ELR (cell line): ENCODE measurements at places on chromosomes 5 and 9.

DNA sequence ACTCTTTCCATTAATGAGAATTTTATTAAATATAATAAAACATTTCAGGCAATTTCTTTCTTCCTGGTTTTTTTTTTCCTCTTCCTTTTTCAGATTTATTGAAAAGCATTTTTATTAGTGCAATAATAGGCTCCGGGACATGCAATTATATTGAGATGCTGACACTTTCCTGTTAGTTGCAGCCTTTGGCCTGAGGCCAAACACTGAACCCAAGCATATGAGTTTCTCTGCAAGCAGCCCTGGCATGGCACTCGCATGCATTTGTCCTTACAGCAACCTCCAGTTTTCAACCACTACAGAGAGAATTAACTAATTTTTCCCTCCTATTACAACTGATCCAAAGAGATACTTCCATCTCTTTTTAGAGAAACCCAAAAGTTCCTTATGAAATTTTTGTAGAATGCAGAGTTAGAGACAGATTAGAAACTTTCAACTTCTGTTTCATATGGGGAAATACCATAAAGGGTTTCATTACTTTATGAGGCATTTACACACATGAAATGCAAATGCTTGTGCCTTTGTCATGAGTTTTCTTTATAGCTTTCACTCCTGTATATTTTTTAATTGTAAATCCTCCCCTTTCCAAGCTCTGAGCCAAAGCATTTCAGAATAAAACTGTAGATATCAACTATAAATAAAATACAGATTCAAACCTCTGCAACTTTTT lies 183.0 kb downstream of the CETN3 start:
- no peak for DNase-seq

- no peak for DNase-seq
Measured at GRCh38 chr9:89982016-89982415, 377.2 kb downstream of the GADD45G start.

GRCh38 chr5:44183753-44184152 lies 205.5 kb downstream of the FGF10 start:
- no peak for DNase-seq

DNA sequence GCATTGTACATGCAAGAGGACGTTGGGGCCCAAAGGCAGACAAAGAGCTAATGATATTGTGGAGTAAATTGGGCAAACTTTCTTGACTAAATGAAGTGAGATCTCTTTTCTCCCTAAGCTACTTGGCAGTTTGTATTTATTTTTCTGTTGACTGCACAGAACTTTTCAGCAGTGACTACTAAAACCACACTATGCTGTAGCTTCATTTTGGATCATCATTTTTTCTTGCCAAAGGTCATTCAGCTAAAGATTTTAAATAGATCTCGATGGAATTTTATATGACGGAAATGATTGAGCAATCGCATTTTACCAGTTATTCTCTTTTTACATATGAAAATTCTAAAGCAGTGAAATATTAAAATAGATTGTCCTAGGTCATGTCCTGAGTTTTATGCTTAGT lies 286.1 kb upstream of the ACTBL2 start:
- DNase-seq, result no peak

- DNase-seq, result no peak
Measured at GRCh38 chr9:107059220-107059619, 196.3 kb downstream of the ZNF462 start.

GRCh38 chr9:108528231-108528630 lies 327.6 kb downstream of the ACTL7B start:
- DNase-seq, result no peak

DNA sequence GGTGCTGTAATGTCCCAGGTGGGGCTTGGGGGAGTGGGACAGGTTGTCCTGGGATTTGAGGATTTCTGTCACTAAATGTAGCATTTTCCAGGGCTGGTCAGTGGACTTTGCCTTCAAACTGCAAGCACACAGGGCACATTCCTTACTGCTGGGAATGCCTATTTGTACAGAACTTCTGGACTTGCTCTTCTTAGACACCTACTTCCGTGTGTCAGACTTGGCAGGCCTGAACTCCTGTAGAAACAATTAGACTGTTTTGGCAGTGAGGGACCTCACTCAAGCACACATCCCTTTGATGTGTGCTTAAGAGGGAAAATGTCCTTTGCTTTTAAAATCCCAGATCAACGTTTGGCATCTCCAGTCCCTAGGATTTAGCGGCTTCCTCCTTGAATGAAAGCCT lies 192.2 kb downstream of the PAPPA start:
- no peak for DNase-seq

- DNase-seq, result no peak
Measured at GRCh38 chr5:149496917-149497316, 54.3 kb downstream of the CSNK1A1 start.

GRCh38 chr9:123111427-123112014 lies 78.1 kb downstream of the GPR21 start:
- DNase-seq, result no peak

DNA sequence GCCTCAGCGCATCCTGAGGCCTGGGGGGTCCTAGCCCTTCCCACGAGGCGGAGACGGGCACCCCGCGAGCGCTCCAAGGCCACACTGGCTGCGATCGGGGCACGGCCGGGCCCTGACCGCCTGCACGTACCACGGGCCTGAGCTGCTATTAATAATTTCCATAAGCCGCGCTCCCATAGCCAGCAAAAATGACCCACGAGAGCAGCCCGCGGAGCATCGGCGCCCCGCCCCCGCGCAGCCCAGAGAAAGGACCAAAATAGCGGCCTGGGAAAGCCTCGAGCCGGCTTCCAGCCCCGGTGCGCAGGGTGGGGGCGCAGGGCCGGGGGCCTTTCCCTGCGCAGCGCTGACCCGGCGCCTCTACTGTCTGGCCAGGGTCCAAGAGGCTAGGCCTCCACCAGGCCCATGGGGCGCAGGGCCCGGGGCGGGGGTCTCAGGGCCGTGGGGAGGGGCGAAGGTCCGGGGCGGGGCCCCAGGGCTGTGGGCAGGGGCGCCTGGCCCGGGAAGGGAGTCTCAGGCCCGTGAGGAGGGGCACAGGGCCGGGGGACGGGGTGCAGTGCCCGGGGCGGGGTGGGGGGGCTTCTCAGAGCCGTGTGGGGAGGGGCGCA lies 54.4 kb downstream of the EXD3 start:
- no peak for DNase-seq

DNA sequence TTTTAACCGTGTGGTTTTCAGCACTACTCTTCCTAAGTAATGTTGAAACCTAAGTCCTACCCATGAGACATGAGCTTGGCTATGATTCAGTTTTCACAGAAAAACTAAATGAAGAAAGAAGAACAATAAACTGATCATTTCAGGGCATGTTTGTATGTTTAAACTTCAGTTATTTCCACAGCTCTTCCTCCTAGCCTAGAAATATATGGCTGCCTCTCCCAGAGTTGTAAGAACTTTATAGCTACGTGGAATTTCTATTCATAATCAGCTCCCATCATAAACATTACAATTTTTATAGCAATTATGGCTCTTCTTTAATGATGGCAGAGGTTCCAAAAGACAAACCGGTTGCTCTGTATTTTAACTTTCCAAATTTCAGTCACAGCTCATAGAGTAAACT lies 314.7 kb upstream of the ADAMTSL1 start:
- no peak for DNase-seq

DNA sequence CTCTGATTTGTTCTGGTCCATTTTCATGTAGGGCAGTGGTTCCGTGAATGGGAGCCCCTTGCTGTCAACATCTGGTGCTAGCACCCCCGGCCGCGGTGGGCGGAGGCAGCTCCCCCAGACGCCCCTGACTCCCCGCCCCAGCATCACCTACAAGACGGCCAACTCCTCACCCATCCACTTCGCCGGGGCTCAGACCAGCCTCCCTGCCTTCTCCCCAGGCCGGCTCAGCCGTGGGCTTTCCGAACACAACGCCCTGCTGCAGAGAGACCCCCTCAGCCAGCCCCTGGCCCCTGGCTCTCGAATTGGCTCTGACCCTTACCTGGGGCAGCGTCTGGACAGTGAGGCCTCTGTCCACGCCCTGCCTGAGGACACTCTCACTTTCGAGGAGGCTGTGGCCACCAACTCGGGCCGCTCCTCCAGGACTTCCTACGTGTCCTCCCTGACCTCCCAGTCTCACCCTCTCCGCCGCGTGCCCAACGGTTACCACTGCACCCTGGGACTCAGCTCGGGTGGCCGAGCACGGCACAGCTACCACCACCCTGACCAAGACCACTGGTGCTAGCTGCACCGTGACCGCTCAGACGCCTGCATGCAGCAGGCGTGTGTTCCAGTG lies 244.0 kb downstream of the CACNA1B start:
- DNase-seq, result no peak

- peak; percentile 87 for DNase-seq
Measured at GRCh38 chr9:16010221-16010620, 457.4 kb downstream of the CCDC171 start.

- DNase-seq, result no peak
Measured at GRCh38 chr9:88920645-88921044, 70.6 kb upstream of the S1PR3 start.

DNA sequence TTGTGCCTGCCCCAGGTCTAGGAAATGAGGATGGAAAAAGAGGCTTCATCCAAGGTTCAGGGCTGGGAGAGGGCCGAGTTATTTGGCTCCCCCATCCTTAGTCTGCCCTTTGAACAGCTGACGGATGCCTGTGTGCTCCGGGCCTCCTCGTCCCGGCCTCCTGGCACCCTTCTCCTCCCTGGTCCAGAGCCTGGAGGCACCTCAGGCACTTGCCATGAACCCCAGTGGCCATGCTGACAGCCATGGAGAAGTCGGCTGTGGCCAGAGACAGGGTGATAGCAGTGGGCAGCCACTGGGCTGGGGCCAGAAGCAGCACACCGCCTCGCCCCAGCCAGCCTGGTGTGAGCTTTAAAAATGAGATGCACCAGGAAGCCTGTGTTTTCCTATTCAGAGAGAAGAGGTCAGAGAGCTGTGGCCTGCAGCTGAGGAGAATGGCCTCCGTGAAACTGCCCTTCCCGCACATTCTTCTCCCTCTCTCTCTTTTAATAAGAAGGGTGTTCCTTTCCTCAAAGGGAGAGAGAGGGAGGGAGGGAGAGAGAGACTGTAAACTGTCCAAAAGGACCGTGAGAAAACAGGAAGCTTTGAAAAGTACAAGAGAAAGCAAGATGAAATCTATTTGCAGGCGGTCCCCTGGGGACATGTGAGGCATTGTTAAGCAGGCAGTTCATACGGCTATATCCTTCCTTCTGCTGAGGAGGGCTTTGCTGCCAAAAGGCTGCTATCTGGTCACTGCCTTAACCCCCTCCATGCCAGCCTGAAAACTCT lies 55.3 kb downstream of the ZNF366 start:
- peak; percentile 69 for DNase-seq

- DNase-seq, result peak; percentile 48
Measured at GRCh38 chr9:78676623-78677022, 379.7 kb downstream of the PSAT1 start.

DNA sequence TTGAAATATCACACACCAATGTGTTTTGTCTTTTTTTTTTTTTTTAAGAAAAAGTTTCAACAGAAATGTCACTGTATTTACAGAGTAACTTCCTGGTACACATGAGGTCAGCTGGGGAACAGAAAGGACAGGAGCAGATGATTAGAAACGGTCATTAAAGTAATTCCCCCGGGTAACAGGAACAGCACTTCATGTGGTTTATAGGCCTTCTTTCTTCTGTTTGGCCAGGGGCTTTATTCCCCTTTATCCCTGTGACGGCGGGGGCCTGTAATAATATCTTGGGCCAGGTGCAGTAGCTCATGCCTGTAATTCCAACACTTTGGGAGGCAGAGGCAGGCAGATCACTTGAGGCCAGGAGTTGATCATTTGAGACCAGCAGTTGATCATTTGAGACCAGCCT lies 30.5 kb upstream of the MSH3 start:
- DNase-seq, result no peak

DNA sequence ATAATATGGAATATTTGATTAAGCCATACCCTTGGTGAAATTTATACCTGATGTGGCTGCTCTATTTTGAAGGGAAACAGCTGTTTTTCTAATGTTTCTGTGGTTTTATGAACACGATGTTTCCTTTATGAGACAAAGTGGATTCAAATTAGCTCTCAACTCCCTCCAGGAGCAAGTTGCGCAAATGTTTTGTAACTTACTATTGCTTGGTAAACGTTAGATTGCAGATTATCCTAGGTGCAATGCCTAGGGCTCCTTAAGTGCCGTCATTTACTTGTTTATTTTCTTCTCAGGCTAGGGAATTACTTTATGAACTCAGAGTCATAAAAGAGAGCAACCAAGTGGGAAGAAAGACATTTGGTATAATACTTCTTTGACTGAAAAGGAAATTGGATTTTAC lies 763.1 kb downstream of the TAF11L14 start:
- DNase-seq, result no peak

DNA sequence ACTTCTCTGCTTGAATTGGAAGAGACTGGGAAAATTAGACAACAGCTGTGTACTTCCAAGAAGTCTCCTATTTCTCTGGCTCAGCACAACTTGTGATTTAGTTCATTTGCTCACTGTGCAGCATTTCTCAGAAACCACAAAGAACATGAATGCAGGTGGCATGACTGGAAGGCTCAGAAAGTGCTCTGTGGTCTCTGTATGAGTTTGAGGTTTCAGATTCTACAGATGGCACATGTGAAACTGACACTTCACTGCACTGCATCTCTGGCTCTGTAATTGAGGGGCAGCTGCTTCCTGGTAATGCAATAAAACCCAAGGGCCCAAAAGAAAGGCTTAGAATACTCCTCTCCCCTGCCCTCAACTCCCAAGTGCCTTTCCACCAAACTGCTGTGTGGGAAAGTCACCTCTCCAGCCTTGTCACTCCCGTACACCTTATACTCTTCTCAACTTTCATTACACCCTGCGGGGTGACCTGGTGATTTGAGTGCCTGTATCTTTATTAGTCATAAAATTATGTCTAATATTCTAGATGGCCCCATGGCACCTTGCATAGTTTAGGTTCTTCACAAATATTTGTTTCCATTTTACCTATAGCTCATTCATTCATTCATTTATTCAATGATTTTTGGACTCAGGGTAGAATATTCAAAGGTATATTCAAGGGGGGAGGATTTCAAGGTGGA lies 82.5 kb downstream of the ESM1 start:
- DNase-seq, result peak; percentile 26

GRCh38 chr5:103582364-103582763 lies 19.8 kb upstream of the NUDT12 start:
- peak; percentile 69 for DNase-seq

GRCh38 chr9:1461812-1462211 lies 411.7 kb downstream of the DMRT2 start:
- DNase-seq, result no peak

DNA sequence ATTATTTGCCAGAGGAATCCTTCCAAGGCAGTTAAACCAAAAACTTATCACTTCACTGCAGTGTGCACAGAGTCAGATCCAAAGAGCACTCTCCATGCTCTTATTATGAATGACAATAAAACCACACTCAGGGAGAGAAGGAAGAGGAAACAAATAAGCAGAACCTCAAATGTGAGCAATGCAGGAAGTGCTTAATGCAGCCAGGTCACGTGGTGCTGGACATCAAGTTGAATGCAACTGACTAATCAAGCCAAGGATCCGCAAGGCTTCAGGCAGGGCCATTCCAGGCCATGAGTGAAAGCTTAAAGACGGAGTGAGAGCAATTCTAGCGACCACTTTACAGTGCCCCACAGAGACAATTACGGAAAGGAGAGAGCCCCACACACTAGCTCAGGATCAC lies 230.4 kb upstream of the PUM3 start:
- DNase-seq, result peak; percentile 28

- DNase-seq, result no peak
Measured at GRCh38 chr9:112044881-112045280, 130.2 kb downstream of the SUSD1 start.
